ENCODE measurements at places on chromosomes 6 and 20.

DNA sequence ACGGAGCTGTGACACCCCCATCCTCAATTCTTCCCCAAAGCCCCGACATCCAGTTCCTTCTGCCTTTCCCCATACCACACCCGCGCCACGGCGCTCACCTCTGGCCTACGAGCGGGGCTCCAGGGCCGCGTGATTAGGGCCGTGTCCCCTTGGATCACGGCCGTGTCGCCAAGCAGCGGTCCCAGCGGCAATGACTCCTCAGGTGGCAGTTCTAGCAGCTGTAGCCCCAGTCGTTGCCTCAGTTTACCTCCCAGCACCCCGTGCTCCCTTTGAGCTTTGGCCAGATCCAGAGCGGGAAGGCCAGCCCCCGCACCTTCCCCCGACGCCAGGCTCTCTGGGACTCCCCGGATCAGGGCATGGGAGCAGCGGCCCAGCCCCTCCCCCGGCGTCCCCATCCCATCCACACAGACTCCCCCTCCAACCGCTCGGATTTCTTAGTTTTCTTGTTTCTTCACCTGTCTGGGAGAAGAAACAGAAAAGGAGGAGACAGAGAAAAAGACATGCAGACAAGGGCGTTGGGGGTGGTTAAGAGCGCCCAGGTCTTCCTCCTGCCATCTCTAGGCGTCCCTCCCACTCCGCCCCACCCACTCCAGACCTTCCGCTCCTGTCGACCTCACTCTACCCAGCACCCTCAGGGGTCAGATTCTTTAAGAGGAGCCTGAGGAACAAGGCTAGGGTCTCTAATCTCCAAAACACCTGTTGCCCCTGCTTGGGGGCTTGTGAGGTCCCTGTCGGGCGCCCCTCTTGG, at the start of gene DDAH2:
DDAH2 (minus strand) TSS at position 533 of the 748 bp plus-strand sequence; CDS start at position 395, 138 bp downstream.
- no peak for DNase-seq

DNA sequence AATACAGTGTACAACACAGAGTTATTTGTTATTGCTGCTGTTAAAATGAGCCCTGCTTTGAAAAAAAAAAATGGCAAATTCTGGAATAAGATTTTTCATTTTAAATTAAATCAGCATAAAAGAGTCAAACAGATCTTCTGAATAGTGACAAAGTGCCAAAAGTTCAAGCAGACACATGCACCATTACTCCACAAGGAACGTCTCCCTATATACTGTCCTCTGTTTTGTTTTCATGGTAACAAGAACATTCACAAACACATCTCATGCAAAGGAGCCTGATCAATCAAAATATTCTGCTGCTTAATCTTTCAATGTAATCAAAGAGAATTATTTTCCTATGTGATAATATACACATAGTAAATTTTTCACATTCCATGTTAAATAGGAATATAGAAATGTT, 2.7 kb downstream of the HIVEP2 start:
- DNase-seq, result no peak

DNA sequence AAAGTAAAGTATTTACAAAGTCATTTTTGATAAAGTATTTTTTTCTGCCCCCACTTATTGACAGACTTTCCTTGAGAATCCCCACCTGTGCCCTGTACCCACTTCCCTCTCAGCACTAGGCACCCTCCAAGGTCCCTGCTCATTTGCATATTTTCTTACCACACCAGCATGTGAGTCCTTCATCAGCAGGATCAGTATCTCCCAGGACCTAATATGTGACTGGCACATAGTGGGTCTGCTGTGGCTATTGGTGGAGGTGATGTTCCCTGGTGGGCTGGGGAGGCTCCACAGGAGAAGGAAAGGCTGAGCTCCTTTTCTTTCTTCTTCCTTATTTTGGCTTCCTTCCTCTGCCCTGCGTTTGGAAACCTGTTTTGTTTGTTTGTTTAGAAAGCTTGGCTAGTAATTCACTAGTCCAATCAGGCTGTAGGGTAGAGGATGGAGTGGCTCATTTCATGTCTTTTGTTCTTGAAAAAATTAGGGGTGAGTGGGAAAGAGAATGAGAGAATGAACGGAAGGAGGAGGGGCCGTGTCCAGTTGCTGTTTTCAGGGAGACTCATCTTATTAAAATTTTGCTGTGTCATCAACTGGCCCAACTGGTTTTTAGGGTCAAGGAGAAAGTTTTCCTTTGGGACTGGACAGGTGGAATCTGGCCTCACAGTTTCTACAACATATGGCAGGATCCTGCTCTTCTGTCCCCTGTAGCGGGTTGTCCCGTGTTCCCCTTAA, 2.8 kb upstream of the RNF24 start:
- DNase-seq, result no peak

GRCh38 chr6:21033084-21033483, 498.8 kb downstream of the CDKAL1 start:
- no peak for DNase-seq

DNA sequence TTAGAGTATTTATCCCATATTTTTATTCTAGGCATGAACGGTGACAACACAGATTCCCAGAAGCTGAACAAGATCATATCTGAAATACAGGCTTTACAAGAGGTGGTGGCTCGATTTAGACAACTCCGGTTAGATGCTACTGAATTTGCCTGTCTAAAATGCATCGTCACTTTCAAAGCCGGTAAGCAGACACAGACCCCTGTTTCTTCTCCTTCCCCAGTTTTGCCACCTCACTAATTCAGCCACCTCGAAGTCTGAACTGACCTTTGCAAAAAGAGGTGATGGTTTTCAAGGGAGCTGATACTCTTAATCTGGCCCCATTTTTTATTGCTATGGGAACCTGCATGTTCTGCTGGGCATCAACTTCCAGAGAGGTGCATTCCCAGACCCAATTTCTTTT, 15.0 kb downstream of the NR2E1 start:
- DNase-seq, result no peak

DNA sequence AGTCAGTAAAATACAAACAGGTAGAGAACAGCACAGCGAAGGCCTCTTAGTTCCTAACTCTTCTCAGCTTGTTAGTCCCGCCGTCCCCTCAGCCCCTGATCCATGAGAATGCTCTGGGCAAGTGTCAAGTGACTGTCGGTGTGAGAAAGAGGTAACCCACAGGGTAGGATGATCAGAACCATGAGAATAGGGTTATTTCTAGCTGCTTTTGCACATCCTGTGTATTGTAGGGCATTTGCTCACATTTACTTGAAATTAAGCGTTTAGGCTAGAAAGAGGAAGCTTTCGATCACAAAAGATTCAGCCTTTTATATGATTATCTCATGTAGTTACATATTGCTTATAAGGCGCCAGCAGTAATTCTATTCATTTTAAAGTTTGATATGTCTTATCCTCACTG, 103.0 kb upstream of the PDE10A start:
- no peak for DNase-seq

DNA sequence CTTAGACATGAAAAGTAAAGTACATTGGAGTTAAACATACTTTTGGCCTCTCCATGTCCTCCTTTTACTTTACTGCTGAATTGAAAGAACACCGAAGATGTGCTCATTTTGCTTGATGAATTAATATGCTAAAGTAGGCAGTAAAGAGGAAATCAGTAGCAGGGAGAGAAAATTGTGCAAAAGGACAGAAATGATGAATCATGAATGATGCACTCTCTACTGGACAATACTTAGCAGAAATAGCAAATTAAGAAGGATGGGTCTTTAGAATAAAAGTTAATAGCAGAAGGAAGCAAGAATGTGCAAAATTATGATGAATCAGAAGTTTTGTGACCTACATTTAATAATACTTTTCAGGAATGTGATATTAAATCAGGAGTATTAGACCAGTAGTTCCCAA, 8.4 kb upstream of the SPINT3 start:
- no peak for DNase-seq

- DNase-seq, result no peak
Observed at GRCh38 chr6:168703990-168704389, 263.0 kb downstream of the SMOC2 start.

GRCh38 chr20:50242863-50243609, 52.4 kb downstream of the CEBPB start:
- DNase-seq, result no peak

GRCh38 chr6:140043762-140044378, 669.4 kb upstream of the CITED2 start:
- no peak for DNase-seq

- no peak for DNase-seq
Observed at GRCh38 chr6:53143710-53144109, 4.9 kb downstream of the GCM1 start.

GRCh38 chr6:10759884-10760329, 12.3 kb downstream of the TMEM14B start:
- no peak for DNase-seq

DNA sequence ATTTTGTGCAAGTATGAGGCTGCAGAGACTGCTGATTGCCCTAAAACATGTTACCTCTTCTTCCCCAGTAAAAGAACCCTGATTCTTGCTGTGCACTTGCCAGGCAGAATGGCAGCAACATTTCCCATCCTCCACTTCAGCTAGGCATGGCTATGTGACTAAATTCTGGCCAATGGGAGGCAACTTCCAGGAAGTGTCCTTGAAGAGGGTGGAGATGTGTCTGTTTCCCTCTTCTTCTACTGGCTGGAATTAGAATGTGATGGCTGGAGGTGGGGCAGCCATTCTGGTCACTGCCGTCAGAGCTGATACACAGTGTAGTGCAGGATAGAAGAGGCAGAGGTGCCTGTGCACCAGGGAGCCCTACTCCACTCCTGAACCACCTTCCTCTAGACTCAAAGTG, 64.6 kb downstream of the CDH26 start:
- DNase-seq, result no peak

GRCh38 chr6:150721418-150722266, 122.0 kb downstream of the PLEKHG1 start:
- DNase-seq, result no peak

DNA sequence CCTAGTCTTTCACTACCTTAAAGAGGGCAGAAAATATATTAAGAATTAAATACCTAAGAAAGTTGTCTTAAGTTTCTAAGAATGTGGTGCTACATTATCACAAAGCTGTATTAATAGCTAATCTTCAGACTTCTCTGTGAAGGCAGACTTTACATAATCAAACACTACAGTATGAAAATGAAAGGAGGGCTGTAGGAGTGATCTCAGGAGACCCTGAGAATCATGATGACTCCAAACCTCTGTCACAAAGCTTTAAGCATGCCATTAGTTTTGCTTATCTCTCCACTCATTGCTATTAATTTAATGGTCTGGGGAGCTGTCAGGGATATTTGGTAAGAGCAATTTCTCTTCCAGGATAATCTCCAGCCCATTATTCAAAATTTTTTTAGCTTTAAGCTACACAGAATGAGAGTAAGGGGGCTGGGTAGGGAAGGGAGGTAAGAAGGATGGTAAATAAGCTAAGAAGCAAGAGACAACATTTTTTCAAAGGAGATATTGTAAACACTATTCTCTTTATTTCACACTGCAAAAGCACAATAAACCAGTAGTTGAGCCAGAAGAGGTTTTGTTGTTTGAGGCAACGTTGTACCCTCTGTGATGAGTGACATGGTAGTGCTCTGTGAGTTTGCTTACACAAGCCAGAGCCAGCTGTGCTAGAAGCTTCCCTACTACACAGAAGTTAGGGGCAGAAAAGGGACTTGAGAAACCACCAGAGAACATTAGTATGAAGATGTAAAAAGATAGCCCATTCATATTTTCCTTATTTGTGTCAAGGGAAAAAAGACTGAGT, 258.8 kb downstream of the GMDS start:
- DNase-seq, result no peak

DNA sequence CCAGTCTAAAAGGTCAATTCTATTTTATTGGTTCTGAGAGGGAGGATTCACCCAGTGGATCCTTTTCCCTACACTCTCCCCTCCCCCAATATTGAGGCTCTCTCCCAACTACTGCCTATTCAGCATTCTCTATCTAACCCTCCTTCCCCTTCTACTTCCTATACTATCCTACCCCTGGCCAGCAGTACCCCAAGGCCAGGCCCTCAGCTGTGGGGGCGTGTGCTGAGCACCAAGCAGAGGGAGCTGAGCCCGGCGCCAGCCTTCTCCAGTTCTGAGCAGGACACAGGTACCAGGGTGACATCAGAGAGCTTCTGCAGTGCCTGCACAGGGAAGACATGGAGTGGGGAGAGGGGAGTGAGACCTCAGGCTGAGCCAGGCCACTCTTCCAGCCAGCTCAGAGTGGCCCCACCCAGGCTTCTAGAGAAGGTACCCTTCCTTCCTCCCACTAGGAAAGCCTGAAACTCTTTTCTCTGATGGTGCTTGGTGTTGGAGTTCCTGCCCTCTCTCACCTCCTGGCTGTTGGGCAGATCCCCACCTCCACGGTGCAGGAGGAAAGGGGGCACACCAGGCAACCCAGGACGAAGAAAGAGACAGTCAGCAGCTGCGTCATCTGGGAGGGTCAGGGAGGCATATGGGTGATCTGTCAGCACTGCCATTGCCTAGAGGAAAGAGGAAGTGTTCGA, 1.9 kb downstream of the DDAH2 start:
- no peak for DNase-seq

- no peak for DNase-seq
Observed at GRCh38 chr20:32516583-32517517, 68.3 kb downstream of the NOL4L start.

DNA sequence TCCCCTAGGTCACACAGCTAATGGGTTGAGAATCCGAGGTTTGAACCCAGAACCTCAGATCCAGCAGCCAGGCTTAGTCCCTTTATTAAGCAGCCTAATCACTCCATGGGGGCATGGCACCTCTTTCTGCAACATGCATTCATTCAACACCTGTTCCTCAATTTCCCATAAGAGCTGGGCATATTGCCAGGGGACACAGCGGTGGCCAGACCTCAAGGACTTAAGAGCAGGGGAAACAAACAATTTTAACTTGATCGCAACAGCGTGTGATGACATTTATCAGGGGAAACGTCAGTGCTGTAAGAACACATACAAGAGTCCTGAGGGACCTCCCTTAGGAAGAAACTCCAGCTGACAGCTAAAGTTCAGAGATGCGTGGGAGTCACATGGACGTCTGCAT, 267.4 kb upstream of the CDH4 start:
- DNase-seq, result no peak

- no peak for DNase-seq
Observed at GRCh38 chr6:100512203-100512862, 47.6 kb upstream of the SIM1 start.

DNA sequence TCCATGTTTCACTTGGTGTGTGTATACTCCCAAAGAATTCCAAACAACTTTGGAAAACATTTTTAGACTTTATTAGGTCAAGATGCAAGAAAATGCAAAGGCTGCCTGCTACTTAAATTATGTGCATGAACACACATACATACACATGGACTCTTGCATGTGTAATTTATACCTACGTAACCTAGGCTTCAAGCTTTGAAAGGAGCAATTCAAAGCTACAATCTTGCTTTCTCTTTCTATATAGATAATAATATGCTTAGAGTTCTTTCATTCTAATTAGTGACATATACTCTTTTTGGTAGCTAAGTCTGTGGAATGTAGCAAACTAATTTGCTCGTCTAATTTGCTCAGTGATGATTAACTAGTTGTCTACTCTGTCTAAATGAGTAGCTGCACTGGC, 146.5 kb downstream of the EPHA7 start:
- no peak for DNase-seq
